Fibroblast of skin of left quadriceps (primary cell): ENCODE measurements at places on chromosomes 13 and 19.
A peak's percentile ranks its signal among the peaks of the same experiment; 100 is the strongest.

DNA sequence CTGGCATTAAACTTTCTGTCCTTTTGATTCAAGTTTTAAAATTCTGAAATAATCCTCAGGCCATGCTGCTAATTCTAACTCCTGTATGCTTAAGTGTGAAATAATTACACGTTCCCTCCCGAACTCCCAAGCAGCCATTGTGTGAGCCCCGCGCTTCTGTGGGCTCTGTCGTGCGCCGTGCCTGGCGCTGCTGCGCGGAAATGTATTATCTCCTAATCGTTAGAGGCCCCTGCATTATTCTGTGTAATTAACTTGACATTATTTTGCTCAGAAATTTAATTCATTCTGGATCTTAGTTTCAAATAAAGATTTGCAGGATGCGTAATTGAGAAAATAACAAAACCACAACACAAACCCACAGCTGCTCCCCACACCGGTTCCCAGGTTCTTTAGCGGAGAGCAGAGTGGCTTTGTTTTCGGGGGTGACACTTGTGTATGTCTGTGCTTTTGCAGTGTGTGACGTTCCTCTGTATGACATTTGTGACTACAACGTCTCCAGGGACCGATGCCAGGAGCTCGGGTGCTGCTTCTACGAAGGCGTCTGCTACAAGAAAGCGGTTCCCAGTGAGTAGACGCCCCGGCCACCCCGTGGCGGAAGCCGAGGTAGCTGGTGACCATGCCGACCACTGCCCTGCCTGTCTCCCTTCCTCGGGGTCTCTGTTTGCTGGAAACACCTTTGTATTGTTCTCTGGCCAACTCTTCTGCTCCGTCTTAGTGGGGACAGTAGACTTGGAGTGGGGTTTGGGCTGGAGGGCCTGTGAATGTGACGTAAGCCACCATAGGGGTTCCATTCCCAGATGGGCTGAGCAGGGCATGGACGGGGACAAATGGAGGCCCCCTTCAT, 7.5 kb downstream of the TEX29 start:
- no peak for DNase-seq

- DNase-seq, result no peak
Observed at GRCh38 chr19:30924069-30924636, 425.1 kb downstream of the TSHZ3 start.

- DNase-seq, result no peak
Observed at GRCh38 chr19:5632657-5633056, 9.8 kb downstream of the SAFB start.

DNA sequence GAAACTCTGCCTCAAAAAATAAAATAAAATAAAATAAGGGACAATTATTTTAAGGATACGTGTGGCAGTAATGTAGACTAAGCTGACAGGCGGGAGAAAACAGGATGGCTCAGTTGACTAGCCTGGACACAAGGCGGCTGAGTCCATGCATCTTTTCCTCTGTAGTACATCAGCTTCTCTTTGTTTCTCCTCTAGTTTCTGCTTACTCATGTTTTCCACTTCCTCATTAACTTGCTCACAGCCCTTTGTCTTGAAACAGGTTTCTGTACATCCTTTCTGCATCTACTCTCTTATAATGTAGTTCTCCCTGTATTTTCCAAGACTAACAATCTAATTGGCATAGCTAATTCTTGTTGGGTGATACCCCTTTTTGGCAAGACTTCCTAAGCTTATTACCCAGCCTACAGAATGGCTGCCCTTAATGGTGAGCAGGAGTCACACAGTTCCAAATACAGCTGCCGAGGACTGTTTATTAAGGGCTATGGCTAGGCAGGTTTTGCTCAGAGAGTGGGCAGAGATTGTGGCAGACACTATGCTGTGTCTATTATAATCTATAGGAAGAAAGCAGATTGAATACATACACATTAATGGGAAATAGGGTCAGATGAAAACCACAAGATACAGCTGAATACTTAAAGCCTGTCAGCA, 58.7 kb upstream of the KLF5 start:
- DNase-seq, result peak; percentile 8

DNA sequence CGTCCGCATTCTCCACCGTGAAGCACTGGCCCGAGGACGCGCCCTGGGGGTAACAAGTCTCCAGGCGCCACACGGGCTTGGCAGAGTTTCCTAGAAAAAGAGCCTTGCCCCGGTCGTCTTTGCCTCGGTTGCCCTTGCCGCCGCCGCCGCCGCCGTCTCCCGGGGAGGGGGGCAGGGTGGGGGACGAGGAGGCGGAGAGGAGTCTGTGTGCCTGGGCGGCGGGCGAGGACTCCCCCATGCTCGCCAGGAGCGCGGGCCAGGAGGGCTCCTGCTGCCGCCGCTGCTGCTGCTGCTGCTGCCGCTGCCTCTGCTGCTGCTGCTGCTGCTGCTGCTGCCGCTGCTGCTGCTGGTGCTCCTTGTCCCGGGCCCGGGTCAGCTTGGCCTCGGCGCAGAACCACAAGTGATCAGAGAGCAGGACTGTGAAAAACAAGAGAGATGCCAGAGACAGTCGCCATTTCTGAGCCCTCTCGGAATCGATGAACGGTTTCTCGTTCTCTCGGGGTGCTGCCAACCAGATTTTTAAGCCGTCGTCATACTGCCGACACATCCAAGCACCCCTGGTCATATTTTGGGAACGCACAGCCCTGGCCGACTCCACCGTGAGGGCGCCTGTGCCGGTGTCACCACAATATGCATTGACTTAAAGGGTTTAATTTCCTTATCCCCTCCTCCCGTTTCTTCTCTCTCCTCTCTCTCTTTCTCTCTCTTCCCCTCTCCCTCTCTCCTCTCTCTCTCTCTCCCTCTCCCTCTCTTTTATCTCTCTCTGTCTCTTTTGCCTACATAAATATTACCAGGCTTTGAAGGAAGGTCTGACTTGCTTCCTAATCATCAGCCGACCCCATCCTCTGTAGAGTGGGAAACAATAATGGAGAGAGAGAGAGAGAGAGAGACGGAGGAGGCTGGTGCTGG, 349.1 kb downstream of the LIG4 start:
- DNase-seq, result no peak

DNA sequence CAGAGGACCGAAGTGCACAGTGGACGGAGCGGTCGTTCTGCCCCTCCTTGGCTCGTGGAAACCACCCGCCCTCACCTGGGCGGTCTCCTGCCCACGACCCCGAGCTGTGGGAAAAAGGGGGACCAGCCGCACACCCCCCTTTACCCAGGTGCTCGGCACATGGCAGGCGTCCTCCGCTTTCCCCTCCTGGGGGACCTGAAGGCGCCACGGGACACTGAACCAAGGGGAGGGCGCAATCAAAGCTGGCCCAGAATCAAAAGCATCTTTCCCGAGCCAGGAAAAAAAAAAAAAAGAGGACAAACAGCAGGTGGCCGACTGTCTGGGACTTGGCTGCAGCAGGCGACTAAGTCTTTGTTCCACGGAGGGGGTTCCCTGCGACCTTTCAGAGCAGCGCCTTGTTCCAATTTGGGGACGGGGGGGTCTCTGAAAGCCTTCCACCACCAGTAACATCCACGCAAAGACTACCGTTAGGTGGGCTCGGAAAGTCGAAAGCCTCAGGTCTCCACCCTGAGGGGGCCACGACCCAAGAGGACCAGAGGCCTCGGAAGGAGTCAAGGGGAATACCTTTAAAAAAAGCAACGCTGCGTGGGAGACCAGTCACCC, 1.1 kb downstream of the MBD3 start:
- DNase-seq, result no peak

- no peak for DNase-seq
Observed at GRCh38 chr13:105340061-105340606, 1195.3 kb downstream of the EFNB2 start.

GRCh38 chr13:31793246-31793645, 53.9 kb downstream of the RXFP2 start:
- DNase-seq, result peak; percentile 30

DNA sequence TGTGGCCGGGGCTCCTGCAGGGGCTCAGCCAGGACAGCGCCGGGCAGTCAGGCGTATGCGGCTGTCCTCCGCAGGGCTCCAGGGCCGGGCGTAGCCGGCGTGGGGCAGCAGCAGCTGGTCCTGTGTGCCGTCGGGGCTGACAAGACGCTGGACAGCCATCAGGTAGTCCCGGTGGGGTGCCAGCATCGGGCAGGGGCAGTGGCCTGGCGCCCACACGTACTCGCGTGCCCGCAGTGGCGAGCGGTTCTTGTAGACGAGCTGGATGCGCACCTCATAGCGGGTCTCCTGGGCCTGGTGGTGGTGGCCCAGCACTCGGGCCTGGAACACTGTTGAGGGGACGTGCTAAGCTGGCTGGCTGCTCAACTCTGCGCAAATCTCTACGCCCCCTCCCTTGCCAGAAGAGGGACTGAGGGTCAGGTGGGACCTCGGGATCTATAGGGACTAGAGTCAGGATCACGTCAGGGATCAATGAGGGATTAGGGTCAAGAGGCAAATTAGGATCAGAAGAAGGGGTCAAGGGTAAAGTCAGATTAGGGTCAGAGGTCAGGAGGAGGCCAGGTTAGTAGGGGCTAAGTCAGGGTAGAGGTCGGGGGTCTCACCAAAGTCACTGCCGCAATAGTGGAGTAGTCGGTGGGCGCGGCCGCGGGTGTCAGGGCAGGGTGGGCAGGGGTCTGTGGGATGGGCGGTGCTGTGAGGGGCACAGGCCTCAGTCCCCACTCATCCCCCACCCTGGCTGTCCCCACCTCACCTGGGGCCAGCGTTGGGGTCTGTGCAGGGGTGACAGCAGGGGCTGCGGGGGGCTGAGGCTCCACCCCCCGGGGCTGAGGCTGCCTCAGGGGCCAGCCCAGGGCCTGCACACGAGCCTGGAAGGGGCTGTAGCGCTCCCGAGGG, 6.6 kb downstream of the ADAMTSL5 start:
- DNase-seq, result no peak

DNA sequence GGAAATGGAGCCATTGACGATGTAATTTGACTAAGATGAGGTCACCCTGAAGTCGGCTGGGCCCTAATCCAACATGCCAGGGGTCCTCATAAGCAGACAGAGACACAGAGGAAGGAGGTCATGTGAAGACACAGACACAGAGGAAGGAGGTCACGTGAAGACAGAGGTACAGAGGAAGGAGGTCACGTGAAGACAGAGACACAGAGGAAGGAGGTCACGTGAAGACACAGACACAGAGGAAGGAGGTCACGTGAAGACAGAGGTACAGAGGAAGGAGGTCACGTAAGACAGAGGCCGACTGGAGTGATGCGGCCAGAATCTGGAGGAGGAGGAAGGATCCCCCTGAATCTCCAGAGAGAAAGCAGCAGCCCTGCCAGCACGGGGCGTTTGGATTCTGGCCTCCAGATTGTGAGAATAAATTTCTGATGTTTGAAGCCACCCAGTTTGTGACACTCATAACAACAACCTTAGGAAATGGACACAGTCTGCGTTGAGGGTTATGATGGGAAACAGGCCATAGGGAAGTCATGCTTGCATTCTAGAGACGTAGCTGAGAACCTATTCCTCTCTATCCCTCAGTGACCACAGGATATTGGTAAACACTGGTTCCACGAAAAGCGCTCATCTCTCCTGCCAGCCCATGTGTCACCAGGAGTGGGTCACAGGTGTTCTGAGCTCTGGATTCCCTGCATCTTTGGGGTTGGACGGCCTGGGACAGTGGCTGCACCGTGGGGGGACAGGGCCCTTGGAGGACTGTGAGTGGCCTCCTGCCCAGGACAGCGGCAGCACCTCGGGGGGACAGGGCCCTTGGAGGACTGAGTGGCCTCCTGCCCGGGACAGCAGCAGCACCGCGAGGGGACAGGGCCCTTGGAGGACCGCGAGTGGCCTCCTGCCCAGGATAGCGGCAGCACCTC, 108.5 kb downstream of the SOX1 start:
- no peak for DNase-seq

- no peak for DNase-seq
Observed at GRCh38 chr13:65054277-65054676, 2175.9 kb downstream of the PCDH9 start.

- no peak for DNase-seq
Observed at GRCh38 chr13:51746802-51747201, 57.2 kb downstream of the DHRS12 start.

DNA sequence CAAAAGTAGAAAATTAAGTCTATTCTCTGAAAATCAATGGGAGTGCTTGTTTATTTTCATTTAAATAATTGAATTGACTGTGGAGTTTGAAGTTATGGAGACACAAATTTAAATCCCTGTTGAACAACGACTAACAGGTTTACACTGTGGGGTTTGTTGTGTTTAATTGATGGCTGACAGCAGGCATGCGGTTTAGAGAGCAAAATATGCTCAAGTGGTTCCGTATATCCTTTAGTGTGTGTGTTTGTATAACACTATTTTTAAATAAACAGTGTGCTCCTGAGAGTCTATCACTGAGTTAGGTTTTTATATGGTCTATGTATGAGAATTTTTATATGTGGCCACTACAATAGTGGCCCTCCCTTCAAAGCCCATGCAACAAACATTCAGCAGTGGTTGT, 332.0 kb downstream of the GPC6 start:
- no peak for DNase-seq

DNA sequence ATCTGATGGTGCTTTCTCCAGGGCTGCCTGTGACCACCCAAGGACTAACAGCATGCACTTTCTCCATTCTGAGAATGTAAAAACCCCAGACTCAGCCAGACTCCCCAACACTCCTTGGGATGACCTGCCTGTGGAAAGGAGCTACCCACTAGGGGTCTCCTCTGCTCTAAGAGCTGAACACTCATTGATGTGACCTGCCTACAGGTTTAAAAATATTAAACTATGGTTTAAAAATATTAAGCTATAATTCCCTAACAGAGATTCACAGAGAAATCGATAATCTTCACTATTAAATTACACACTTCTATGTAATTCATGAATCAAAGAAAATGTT, 696.2 kb upstream of the SLITRK5 start:
- no peak for DNase-seq

DNA sequence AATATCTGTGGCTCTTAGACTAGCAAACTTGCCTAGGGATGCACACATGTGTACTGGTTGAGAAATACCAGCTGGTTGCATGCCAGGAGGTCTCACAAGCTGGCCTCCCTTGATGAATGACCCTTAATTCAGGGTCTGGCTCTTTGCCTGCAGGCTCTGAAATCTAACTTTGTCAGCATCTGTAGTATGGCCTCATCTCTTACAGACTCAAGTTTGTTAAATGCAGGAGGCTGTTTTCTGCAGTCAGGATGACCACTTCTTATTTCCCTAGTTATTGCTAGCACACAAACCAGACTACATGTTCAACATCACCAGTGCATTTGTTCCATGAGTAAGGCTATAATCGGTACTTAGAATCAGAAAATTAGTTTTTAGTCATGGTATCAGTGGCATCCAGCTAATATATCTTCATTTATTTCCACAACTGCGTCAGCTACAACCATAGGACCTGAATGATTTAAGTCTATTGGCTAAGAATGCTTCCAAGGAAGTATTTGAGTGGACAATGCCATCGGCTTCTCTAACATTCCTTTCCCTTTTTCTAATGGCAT, 23.3 kb upstream of the POSTN start:
- DNase-seq, result peak; percentile 91

GRCh38 chr13:98508685-98509084, 68.2 kb downstream of the STK24 start:
- DNase-seq, result peak; percentile 55

GRCh38 chr13:21619633-21620220, 15.8 kb upstream of the MICU2 start:
- DNase-seq, result no peak

GRCh38 chr13:44403461-44404056, 29.9 kb downstream of the SERP2 start:
- no peak for DNase-seq

- DNase-seq, result no peak
Observed at GRCh38 chr19:29515706-29516357, 10.0 kb upstream of the VSTM2B start.
